ENCODE measurements at places on chromosomes 1 and 21.

DNA sequence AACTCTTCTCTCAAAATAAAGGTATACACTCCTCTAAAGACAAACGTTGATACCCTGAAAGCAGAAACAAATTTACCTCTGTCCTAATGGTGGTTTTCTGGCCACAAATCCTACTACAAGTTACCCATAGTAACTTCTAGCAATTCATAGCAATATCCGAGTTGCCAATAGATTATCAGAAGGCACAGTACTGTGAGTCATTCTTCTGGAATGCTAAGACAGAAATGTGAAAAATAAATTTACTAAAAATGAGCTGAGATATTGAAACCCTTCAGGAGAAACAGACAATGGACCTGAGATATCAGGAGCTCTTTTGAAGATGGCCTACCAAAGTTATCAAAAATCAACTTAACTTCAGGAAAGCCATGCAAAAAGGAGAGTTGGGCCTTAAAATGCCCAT lies 715.0 kb upstream of the ADAMTS5 start:
- no peak for DNase-seq

GRCh38 chr1:8090241-8090702 lies 64.2 kb upstream of the ERRFI1 start:
- DNase-seq = no peak

DNA sequence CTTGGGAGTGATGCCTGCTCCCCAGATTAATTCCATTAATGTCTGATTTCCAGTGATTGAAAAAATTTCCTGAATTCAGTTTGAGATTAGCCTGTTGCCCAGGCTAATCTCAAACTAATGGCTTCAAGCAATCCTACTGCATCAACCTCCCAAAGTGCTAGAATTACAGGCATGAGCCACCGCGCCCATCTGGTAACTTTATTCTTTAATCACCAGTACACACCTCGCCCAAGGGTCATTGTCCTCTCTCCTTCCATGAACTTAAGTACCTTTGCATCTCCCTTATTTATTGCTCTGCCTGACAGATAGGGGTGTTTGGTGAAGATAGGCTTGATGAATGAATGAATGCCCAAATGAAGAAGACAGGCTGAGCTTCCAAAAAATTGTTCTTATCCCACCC lies 366.5 kb downstream of the SIPA1L2 start:
- no peak for DNase-seq

GRCh38 chr21:46118316-46119143 lies 20.6 kb downstream of the COL6A2 start:
- DNase-seq = no peak

DNA sequence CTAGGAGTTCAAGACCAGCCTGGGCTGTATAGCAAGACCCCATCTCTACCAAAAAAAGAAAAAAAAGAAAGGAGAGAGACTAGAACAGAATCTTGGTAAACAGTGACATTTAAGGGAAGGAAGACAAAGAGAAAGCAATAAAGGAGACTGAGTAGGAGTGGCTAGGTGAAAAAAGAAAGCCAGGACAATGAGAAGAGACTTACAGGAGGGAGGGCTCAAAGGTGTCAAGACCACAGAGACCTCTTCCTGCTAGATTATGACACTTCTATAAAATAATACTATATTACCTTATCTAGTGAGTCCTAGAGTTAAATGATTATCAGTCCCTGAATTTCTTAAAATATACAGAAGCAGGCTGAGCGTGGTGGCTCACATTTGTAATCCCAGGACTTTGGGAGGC lies 10.1 kb upstream of the EPRS1 start:
- DNase-seq = no peak

- DNase-seq = no peak
Observed at GRCh38 chr1:14787604-14788003, 189.1 kb downstream of the KAZN start.

Data from CD4-positive, alpha-beta T cell (primary cell).